Hippocampal formation (tissue), 2 donors: ENCODE measurements at places on chromosomes 6 and 20.

- no peak for DNase-seq
Measured at GRCh38 chr6:37354526-37355384, 972 bp downstream of the RNF8 start.

- DNase-seq, result no peak
Measured at GRCh38 chr20:34294563-34294962, 8.6 kb downstream of the AHCY start.

- DNase-seq, result peak; percentile 11
Measured at GRCh38 chr6:148747471-148748165, 788 bp downstream of the UST start.

GRCh38 chr20:40646361-40646760, 42.7 kb downstream of the MAFB start:
- DNase-seq, result no peak

- DNase-seq, result no peak
Measured at GRCh38 chr20:53050338-53050737, 78.2 kb downstream of the TSHZ2 start.

- no peak for DNase-seq
Measured at GRCh38 chr20:7579888-7580287, 360.4 kb downstream of the HAO1 start.

DNA sequence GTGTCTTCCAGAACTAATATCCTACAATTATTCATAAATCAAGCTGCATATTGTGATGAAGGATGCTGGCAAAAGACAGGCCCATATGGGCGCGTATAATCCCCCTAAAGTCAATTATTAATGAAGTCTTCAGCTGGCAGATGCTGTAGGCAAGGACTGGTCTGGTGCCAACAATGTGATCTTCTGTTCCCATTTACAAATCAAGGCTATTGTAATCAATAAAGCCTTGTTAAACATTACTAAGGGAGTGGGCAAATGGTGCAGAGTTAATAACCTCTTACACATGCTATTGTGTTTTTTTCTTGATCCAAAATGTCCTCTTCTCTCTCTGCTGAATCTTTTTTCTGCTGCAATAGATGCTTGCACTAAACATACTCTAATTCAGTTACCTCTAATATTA, 119.0 kb downstream of the ALDH8A1 start:
- no peak for DNase-seq

DNA sequence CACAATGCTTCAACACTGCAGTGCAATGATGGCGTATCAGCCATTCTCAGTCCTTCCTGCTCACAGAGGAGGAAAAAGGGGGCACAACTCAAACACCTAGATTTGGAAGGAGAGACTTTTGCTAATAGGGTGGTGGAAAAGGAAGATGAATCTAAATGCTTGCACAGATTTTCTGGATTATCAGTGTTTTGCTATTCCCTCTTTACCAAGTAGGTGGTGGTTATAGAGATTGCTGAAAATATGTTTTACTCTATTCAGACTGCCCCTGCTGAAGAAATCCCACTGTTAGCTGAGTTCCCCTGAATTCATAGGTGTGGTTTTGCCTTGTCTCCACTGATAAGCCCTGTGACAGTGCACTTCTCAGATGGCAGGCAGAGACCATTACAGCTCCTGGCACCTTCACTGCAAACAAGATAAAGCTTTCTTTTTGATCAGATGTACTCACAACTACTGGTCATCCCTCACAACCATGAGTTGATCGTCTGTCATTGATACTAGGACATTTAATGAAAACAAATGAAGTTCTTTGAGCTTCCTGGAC, 311.4 kb downstream of the KIF16B start:
- DNase-seq, result no peak

DNA sequence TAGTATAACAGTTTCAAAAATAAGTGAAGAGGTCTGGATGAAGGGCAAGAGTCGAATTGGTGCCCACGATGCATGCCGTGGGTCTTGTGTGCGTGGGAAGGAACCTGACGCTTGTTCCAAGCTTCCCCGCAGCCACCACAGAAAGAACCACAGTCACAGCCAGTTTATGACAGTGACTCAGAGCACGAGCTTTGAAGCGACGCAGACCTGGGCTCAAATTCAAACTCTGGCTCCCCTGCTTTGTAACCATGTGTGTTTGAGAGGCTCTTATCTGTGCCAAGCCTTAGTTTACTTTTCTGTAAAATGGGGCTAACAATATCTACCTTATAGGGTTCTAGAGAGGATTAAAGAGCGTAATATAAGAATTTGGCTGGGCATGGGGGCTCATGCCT, 65.5 kb downstream of the SYNJ2 start:
- DNase-seq, result peak; percentile 48

GRCh38 chr20:64217539-64218221, 37.9 kb upstream of the PCMTD2 start:
- DNase-seq, result no peak

GRCh38 chr6:42326248-42326647, 108.6 kb upstream of the MRPS10 start:
- DNase-seq, result no peak

- no peak for DNase-seq
Measured at GRCh38 chr6:112764377-112764776, 417.2 kb downstream of the RFPL4B start.

DNA sequence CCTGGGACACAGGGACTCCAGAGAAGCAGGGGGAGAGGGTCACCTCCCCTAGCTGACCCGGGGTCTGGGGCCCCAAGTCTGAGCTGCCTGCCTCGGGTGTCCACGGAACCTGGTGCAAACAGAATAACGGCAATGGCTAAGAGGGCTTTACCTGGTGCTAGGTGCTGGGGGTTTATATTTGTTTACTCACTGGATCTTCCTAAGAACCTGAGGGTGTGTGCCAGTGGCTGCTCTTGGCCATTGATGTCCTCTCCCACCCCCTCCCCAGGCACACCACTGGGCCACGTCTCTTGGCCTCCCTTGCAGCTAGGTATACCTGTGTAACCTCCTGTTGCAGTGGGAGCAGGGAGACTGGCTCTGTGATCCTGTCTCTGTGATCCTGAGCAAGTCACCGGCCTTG, 157.9 kb upstream of the MLN start:
- no peak for DNase-seq

DNA sequence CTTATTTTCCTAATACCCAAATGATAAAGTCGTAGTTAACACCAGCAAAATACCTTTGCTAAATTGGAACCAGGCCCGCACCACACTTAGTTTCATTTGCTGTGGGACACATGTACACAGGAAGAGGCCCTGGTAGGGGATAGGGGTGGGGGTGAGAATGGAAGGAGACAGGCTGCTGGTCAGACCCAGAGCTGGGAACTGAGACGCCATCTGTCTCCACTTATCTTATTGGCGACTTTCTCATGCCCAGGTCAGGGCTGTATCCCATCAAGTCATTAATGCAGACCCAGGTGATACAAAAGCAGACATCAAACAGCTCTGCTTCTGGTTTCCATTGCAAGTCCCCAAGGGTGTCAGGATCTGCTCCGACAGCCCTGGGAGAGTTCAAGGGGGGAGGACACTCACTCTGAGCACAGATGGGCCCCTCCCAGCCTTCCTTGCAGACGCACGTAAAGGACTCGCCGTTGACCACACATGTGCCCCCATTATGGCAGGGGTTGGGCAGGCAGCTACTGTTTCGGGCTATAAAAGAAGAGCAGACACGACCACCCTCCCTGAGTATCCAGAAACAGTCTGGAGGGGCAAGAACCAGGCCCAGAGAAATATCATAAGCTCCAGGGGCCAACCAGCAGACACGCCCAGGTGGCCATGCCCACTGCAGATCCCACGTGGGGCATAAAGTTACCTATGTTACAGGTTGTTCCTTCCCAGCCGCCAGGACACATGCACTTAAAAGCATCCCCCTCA, 29.2 kb downstream of the JAG1 start:
- no peak for DNase-seq

DNA sequence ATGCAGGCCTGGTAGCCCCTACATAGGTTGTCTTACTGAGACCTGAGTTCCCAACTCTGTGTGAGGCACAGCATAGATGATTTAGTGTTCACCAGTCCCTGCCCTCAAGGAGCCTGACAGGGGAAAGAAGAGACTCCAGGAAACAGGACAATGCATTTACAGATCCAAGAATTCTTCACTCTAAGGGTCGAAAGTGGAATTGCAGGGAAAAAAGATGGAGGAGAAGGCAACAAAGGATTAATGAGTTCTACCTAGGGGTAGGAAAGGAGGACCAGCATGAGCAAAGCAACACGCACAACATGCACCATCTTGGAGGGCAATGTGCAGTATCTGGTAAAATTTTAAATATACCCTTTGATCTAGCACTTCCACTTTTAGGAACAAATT, 5.9 kb downstream of the SPAG4 start:
- DNase-seq, result no peak

DNA sequence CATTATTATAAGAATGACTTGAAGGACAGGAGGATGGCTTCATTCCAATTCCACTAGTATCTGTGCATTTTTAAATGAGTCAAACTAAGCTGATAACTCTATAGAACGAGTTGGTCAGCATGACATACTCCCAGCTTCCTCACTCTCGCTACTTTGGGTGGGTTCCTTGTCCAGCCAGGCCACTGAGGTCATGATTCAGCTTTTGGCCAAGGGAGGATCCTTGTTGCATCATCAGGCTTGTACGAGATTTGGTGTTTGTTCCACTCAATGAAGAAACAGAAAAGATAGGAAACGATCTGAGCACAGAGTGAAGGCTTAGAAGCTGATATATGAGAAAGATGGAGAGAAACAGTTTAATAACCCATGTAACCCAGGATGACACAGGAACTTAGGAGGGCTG, 19.8 kb downstream of the NEDD9 start:
- no peak for DNase-seq

GRCh38 chr6:138787138-138787537, 8.7 kb upstream of the ECT2L start:
- no peak for DNase-seq

DNA sequence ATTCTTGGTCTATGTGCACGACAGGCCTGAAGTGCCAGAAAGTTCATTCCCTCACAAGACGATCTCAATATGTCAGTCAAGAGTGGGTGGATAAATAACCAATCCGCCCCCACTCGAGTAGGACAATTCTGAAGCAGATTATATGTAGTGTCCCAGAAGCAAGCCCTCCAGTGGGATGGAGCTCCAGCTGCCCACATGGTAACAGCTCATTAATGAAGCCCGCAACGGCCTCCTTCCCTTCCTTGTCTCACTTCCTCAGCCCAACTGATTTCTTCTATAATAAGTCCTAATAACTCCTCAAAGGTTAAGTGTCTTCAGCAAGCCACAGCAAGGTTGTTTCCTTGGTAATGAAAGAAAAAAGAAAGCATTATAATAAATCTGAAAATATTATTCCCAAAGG, 82.1 kb upstream of the F13A1 start:
- no peak for DNase-seq

DNA sequence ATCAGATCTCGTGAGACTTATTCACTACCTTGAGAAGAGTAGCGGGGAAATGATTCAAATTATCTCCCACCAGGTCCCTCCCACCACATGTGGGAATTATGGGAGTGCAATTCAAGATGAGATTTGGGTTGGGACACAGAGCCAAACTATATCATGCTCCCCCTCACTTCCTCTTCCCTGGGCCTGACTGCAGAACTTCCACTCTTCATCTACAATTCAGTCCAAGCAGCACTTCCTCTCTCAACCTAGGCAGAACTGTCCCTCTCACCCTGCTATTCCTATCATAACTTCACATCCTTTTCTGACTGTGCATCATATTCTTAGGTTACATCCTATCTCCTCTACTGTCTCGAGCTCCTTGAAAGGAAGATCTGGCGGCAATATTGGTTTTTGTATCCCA, 184.0 kb upstream of the HDDC2 start:
- no peak for DNase-seq

DNA sequence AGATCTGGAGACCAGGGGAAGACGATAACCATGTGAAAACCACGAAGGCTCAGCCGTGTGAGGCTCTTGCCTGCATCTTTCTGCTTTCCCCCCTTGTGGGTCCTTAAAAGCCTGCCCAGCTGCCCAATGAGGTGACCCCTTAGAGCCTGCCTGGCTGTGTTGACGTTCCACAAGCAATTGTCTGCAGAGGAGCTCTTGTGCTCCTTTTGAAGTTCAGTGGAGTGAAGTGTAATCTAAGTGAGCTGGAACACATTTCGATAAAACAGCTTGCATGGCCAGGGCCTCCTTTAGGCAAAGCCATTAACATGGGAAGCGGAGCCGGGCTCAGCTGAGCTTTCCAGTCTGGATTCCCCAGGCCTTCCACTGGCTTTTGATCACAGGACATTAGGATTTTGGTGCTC, 27.3 kb upstream of the TCP11 start:
- no peak for DNase-seq

- DNase-seq, result no peak
Measured at GRCh38 chr6:150738092-150738629, 127.3 kb upstream of the MTHFD1L start.

- no peak for DNase-seq
Measured at GRCh38 chr6:4472969-4473642, 303.1 kb upstream of the CDYL start.

GRCh38 chr6:133236932-133237331, 4.2 kb upstream of the EYA4 start:
- DNase-seq, result no peak

GRCh38 chr6:14283600-14284235, 166.1 kb downstream of the CD83 start:
- DNase-seq, result no peak

GRCh38 chr6:36374194-36374593, 13.3 kb downstream of the ETV7 start:
- no peak for DNase-seq

DNA sequence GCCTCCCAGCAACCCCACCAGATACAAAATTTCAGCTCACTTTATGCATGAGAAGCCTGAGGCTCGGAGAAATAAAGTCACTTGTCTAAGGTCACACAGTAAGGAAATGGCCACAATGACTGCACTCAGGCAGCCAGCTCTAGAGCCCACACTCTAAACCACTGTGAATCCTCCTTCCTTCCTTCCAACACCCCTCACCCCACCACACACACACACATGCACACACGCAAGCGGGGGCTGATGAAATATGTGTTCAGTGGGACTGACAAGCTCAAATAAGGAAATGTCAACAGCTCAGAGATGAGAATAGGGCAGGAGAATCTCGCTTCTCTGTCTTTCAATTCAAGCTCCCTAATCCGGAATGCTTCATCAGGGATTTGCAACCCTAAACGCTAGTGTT, 6.0 kb upstream of the BPIFA1 start:
- no peak for DNase-seq

DNA sequence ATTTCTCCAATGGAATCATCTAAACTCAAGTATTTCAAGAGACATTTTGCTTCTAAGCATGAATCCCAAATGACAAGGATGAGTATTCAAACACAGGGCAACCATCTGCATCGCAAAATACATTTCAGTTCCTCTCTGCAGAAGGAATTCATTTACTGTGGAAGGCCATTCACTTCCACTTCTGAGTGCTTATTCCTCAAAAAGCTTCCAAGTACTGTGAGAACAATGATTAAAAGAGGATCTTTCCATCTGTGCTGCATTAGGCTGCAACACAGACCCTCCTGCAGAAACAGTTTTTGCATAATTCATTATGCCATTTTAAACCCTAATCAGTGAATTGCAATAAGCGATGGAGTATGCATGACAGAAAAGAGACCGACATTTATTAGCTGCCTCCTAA, 52.5 kb downstream of the ARHGAP18 start:
- DNase-seq, result no peak

- no peak for DNase-seq
Measured at GRCh38 chr6:45488889-45489288, 111.2 kb upstream of the SUPT3H start.

- no peak for DNase-seq
Measured at GRCh38 chr20:14838663-14839628, 501.5 kb upstream of the FLRT3 start.
